ENCODE measurements at places on chromosomes 5 and 9.

DNA sequence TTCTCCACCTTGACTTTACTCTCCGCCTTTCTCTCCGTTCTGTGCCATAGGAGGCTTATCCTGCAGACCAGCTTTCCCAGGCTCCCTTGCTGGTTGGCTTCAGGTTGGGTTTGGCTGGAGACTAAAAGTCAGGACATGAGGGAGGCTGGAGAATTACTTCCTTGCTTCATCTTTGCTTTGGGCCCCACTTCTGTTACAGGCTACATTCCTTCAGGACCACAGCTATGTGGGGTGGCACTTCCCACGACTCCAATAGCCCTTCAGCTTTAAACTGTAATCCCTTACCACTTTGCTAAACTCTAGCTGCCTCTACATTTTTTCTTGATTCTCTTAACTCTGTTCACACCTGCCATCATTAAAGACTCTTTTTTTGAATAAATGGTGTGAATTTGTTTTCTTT, 186.7 kb upstream of the NR4A3 start:
- no peak for DNase-seq

DNA sequence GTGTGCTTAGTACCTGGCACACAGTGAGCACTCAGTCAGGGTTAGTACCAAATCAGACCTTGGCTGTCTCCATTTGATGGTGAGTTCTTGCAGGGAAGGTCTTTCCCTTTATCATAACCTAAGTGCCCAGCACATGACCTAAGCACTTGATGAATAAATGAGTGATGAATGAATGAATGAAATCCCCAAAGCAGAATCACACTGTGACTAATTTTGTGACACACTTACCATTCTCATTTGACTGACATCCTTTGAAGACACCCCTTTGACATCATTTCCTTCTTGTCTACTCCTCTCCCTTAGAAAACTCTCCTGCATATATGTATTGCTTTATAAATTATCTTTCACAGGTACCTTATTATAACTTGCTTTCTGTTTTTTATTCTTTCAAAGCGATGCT, 130.2 kb upstream of the ELL2 start:
- no peak for DNase-seq

DNA sequence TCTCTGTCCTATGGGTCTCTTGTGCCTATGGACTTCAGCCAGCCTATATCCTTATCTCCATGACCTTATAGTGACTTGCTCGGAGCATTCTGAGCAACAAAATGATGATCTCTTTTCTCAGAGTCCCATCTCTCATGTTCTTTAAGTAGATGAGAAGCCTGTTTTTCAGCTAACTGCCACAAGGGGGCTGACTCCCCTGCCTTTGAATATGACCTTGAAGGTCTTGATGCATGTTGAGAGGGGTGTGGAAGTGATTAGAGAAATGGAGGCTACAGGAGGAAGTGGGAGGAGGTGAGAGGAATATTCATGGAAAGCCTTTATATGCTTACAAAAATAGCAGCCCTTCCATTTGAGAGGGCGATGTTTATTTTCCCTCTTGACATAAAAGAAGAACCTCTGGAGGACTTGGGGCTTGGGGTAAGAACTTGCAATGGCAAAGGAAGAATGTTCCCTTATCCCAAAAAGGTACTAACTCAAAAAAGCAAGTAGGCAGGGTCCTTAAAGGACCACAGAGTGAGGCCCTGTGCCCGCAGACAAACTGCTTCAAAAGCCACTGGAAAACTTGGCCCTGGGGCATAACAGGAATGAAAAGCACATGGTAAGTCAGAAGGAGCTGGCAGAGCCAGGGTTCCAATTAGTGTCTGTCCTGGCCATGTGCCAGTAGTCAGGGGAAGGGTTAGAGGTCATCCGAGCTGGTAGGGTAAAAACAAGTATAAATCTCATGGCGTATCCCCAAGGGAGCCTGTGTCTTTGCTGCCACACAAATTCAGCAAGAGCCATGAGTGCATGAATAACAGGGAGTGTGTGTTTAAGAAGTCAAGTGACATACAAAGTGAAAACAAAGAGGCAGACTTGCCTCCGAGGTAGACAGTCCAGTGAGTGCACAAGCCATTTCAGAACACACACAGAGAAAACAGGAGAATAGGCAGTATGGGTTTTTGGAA, 39.1 kb downstream of the FGD3 start:
- no peak for DNase-seq

DNA sequence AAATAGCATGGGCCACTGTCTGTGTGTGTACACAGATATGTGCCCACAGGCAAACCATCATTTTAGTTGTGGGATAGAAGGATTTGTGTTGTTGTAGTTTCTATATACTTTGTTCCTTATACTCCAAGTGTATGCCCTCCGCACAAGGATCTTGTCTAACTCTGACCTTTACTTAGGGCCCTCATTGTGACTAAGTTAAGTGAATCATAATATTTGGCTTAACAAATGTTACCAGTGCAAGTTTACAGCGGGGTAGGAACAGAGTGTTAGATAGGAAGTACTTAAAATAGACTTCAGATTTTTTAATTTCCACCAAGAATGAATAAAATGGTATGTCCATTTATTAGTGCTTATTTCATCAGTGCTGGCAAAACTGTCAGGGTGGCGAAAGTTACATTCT, 29.5 kb upstream of the CYFIP2 start:
- no peak for DNase-seq

GRCh38 chr9:8895861-8896224, 1096.3 kb upstream of the DMAC1 start:
- peak; percentile 31 for DNase-seq

GRCh38 chr9:28882529-28882928, 1309.2 kb upstream of the C9orf72 start:
- no peak for DNase-seq

DNA sequence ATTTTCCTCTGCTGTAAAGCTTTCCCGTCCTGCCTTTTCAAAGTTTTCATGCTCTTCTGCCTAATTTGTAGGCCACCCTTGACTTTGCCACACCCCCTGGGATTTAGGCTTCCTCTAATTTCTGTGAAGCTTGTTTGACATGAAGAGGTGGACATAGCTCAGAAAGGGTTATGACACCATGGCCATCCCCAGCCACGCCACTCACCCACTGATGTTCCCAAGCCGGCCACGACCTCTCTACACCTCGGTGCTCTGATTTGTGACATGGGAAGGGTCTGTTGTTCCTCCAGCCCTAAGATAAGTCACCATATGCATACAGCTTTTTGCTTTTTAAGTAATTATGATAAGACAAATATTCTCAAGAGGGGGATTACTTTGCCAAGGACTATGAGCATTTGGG, 139.5 kb downstream of the BARX1 start:
- DNase-seq: no peak

GRCh38 chr9:79254900-79255650, 316.7 kb upstream of the TLE4 start:
- DNase-seq: no peak

- DNase-seq: no peak
Measured at GRCh38 chr5:163894645-163895044, 389.2 kb downstream of the MAT2B start.

DNA sequence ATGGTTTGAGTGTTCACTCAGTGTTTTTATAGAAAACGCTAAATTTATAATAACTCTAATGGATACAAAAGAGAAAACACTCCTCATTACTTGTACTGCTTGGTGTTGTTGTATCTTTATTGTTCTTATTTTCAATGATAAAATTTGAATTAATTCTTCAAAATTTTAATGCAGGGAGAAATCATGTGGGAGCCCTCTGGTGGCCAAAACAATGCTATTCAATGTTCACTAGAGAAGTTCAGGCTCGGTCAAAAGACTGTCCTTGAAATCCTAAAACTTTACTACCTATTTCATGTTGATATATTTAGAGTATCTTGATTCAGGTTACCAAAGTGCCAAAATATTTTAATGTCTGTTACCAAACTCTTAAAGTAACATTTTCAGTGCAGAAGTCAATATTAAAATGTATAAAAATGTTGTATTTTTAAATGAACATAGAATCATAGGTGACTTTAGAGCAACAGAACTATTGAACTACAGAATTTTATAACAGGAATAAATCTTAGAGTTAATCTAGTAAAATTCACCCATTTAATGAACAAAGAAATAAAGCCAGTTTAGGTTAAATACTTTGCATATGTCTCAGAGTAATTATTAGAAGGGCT, 1259.8 kb downstream of the PTPRD start:
- DNase-seq: no peak

- no peak for DNase-seq
Measured at GRCh38 chr9:5178126-5178805, 7.2 kb downstream of the INSL6 start.

- DNase-seq: no peak
Measured at GRCh38 chr9:5644501-5644900, 15.6 kb downstream of the RIC1 start.

DNA sequence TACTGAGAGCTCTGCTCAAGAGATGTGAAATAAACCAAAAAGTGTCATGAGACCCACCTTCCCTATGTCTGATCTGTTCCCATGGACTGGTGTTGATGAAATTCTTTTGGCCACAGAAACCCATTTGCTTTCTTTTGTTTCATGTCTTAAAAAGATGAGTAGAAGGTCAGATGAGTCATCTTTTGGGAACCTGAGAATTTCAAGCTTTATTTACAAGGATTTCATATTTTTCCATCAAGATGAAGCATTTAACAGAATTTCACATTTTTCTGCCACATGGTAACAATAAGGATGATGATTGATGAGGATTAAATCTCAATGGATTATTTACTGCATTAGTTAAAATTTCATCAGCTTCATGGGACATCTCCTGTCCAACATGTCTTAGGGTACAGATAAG, 337.8 kb downstream of the DEPDC1B start:
- no peak for DNase-seq

DNA sequence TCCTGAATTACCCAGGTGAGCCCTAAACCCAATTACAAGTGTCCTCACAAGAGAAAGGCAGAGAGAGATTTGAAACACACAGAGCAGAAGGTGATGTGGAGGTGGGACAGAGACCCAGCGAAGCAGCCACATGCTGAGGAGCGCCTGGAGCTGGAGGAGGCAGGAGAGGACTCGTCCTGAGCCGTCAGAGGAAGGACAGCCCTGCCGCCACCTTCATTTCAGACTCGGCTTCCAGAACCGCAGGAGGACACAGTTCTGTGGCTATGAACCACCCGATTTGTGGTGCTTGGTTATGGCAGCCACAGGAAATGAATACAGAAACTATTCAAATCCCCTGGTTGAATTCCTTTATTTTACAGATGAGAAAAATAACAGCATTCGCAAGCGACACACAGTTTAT, 16.4 kb upstream of the FBP1 start:
- no peak for DNase-seq

- DNase-seq: no peak
Measured at GRCh38 chr9:76559286-76559685, 100.3 kb downstream of the GCNT1 start.

- DNase-seq: no peak
Measured at GRCh38 chr9:133656211-133657119, 20.3 kb downstream of the DBH start.

GRCh38 chr5:76818844-76819831, at the start of gene F2RL1:
Gene F2RL1, plus strand, starts transcription at chr5:76819030. Its CDS starts 153 bp downstream, at chr5:76819183.
- peak; percentile 94 for DNase-seq

DNA sequence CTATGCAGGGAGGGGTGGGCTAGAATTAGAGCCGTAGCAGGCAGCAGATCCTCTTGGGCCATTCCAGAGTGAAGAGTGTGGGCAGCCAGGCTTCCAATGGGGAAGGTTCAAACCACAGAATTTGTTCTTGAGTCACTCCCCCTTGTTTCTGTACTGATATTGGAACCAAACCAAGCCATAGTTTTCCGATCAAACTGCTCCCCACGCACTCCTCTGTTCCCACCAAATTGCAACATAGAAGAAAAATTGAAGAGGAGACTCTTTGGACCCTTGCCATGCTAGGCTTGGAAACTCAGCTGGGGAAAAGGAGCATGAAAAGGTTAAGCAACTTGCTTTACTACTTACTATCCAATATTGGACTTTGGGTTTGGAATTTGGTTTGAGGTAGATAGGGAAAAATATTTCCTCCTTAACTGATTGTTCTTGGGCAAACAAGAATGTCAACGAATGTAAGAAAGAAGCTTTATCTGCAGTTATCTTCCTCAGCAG, 165.8 kb upstream of the NR3C1 start:
- no peak for DNase-seq

- no peak for DNase-seq
Measured at GRCh38 chr5:54304040-54304439, 6.3 kb downstream of the ARL15 start.

DNA sequence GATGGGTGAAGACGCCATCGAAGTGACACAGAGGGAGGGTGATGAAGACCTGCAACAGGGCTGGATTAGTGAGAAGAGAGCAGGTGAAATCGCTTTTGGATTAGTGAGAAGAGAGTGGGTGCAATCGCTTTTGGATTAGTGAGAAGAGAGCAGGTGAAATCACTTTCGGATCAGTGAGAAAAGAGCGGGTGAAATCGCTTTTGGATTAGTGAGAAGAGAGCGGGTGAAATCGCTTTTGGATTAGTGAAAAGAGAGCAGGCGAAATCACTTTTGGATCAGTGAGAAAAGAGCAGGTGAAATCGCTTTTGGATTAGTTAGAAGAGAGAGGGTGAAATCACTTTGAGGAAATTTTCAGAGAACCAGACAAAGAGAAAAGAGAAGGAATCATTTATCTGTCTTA, 67.2 kb upstream of the TRIO start:
- no peak for DNase-seq

DNA sequence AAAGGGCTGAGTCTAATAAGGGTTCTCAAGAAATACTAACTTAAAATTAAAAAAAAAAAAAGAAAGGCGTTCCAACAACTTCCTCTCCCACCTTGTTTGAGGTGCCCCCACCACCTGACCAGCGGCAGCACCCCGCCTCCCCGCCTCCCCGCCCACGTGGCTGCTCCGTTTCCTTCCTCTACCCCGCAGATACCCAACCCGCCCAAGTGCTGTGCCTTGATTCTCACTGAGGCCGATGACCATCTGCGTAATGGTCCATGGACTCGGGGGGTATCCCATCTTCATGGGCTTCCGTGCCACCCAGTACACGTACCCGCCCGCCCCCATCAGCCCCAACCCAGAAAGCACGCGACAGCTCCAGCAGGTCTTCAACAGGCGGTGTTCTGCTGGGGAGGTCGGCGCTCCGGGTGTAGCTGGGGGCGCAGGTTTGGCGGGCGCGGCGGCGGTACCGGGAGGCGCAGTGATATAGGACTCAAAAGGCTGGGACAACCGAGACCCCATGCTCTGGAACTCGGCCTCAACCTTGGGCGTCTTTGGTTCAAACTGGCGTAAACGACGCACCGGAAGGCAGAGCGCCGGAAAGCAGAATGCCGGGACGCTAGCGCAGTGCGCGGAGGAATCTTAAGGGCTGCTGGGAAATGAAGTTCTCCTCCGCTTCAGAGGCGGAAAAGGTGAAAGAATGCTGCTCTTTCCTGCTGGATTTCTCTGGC, at the start of gene DMAC1:
Gene DMAC1 (minus strand): TSS at position 545 of the 710 bp plus-strand sequence. CDS start 44 bp downstream, at position 501.
- DNase-seq: peak; percentile 84

DNA sequence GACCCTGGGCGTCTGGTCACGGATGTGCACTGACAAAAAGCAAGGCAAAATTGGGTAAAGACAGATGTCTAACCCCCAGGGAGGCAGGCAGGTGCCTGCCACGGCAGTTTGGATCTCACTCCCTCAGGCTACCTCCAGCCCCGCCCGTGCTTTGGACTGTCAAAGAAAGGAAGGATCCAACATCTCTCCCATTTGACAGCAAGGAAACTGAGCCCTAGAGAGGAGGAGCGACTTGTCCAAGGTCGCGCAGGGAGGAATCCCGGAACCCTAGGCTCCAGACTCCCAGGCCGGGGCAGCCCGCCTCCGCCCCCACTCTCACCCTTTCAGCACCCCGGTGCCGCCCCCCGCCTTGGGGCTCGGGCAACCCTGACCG, 376 bp downstream of the GOLGA1 start:
- DNase-seq: no peak

Data from iPS-NIHi11 (cell line).